Activated CD4-positive, CD25-positive, alpha-beta regulatory T cell treated with anti-CD3 and anti-CD28 coated beads, Interleukin-2, amount 50 U/mL, for 72 hours (primary cell): ENCODE measurements at places on chromosomes 11 and 22.

DNA sequence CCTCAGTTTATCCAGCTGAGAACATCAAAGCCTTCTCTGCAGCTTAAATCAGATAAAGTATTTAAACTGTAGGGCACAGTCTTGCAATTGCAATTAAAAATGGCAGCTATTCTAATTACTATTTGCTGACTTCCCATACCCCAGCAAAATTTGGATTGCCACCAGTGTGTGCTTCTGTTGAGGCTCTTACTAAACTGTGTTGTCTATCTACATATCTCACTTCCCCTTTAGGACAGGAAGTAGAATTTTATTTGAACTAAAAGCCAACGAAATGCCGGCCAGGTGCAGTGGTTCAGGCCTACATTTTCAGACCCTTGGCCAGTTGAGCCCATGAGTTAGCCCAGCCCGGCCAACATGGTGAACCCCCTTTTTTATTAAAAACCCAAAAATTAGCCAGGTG lies 7.1 kb downstream of the SAA4 start:
- DNase-seq: no peak

DNA sequence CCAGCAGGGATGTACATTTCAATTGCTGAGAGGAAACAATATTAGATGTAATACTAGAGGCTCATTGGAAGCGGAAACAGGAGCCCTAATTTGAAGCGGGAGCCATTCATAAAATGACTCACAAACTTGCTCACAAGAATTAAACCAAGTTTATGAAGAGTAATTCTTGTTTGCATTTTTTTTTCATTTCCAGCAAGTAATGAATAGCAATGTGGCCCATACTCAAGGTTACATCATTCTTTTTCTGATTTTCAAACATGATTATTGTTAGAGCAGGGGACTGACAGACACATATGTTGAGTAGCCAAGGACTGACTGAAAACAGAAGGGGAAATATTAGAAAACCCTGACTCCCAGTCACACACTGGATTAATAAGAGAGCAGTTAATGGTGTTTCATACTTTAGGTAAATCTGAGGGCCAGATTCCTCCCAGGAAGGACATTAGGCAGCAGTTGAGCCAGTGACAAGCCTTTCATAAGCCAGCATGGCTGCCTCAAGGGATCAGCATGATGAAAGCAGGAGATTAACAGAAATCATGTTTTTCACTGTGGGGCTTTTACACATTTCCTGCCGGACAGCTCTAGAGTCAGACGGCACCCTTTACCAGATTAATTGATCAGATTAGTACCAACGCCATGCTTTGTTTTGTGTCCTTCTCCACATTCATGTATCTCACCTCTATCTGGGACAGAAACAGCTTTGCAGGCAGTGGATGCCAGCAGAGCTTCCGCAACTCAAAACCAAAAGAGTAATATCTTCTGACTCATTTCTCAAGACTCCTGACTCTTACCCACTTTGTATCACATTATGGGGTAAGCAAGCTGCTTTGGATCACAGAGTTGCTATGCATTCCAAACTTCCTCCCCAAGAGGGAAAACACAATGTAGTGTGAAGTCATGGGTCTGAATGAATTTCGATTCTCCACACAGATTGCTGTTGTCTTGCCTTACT lies 831.6 kb downstream of the KCNA4 start:
- DNase-seq: no peak

DNA sequence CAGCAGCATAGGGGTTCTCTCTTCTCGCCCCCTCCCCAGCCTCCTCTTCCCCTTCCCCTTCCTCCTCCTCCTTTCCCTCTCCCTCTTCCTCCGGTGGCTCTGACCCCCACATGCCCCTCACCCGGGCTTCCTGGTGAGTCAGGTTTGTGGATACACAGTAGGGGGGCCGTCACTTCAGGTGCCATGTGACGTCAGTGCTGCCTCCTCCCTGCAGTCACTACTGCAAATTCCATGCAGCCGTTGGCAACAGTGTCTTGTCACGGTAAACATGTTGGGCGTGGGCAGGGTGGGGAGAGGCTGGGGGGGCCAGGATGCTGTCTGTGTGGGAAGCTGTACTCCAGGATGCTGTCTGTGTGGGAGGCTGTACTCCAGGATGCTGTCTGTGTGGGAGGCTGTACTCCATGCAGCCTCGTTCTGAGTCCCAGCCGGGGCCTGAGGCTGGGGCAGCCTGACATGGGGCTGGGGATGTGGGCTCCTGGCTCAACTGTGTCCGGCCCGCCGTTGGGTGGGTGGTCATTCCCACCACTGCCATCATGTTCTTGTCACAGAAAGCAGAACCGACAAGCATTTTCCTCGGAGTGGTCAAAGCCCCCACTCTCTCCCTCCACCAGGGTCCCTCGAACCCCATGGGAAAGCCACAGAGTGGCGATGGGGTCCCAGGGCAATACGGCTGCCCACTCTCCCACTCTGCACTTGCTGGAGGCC lies 2.4 kb upstream of the MUC2 start:
- DNase-seq: peak; percentile 27

GRCh38 chr22:37932821-37933578 lies 20.4 kb downstream of the C22orf23 start:
- DNase-seq: no peak

- no peak for DNase-seq
Observed at GRCh38 chr11:44243595-44244343, 66.2 kb downstream of the ALX4 start.

- DNase-seq: peak; percentile 68
Observed at GRCh38 chr22:26658671-26659478, 1.5 kb downstream of the MIAT start.

DNA sequence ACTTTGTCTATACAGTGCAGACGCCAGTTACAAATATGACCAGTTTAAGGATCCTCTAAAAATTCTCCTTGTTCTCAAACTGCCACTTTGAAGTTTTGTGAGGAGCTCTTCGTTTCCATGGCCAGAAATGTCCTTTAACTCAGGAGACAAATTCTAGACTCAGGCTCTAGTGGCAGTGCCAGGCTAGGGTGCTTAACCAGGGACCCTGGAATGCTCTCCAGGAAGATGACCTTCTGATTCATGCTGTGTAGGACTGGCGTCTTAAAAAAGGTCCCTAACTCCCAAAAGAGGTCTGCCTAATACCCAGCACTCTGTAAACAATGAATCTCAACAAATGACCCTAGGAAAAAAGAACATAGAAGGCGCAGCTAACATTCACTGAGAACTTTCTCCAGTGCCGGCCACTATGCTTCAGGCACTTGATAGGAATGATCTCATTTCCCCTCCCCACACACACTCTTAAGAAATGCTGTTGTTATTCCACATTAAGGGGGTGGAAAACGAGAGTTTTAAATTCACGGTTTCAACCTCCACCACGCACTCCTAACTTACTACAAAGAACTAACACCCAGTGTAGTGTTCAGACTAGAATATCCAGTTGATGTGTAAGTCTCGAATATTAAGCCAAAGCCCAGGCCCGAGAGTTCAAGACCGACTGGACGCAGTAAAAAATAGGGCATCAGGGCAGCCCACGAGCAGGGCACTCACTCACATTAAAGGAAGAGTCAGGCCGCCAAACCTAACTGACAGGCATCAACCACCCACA lies 747 bp downstream of the NXF1 start:
- no peak for DNase-seq

DNA sequence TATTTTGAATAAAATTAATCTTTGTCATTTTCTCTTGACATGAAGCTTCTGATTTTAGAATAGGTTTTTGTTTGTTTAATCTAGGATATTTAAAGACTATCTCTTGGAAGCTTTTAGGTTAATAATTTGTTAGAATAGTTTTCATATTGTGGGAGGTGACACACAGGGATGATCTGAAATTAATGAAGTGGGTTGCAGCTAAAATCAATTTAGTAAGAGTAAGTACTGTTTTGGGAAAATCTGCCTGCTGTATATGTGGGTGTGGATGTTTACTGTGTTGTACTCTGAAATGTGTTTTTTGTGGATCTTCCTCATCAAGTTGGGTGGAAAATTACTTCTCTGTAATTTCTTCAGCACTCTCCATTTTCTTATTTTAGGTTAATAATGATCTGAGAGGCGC lies 67.3 kb downstream of the BID start:
- DNase-seq: no peak

DNA sequence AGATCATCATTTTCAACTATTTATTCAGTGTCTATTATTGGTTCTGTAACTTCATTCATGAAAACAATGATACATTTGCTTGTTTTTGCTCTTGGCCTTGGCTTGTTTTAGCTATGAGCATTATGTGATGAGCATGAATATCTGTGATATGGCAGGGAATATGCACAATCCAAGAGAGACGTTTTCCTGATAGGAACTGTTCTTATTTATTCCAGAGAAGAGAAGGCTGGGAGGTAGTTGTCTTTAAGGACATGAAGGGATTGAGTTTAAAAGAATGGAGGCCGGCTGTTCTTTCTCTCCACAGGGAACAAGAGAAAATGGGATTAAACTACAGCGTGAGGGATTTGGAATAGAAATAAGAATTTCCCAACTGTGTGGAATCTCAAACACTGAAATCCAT lies 30.3 kb downstream of the BLID start:
- no peak for DNase-seq

DNA sequence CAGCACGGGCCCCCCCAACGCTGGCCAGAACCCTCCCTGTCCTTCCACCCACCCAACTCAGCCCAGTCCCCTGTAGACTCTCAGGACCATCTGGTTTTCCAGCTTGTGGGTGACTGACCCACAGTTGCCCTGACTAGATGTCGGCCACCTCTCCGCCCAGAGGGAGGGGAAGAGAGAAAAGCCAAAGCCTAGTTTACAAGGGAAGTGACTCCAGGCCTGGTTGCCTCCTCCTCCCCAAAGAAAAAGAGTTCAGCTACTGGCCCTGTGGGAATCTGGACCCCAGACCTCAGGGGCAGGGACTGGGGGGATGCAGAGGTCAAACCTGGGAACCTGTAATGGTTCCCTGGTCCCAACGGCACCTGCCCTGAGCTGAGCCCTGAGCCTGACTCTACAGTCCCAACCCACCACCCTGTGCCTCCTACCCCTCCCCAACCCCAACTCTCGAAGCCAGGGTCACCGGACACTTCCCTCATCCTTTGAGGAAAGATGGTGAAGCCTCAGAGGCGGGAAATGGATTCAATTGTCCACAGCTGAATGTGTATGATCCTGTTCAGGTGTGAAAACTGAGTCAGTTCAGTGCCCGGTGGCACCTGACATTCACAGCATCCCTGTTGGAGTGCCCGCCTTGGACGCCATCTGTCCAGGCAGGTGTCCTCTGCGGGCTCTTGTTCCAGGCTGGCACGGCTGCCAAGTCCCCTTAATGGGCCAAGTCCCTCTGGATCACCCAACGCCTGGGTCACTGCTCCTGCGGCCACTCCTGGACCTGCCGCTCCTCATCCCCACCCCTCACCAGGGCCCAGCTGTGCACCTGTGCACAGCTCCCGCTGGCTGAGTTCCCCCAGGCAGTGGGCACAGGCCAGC lies 21.0 kb upstream of the WNT7B start:
- DNase-seq: no peak

DNA sequence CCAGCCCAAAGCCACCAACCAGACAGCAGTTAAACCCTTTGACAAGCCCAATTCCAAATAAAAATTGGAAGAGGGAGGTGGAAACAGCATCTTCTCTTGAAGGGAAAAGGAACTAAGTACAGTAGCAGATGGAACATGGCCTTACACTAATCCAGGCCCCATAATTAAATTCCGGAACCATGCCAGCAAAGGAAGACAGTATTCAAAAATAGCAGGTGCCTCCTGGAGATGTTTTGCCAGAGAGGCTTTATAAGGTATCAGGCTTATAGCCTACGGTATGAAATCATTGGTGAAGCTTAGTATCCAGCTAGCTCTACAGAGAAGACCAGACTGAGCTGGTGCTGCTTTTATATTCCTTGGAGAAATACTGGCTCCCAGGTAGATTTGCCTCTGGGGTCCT lies 344.1 kb upstream of the API5 start:
- no peak for DNase-seq

DNA sequence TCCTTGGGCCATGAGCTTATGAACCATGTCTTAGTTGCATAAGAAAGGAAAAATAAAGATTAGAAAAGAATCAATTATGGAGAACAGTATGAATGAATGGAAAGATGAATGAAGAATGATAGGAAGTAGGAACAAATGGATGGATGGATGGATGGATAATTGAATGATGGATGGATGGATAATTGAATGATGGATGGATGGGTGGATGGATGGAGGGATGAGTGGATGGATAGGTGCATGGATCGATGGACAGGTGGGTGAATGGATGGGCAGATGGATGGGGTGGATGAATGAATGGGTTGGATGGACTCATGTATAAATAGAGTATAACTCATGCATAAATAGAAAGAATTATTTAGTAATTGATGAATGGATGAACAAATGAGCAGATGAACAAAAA lies 7.2 kb downstream of the LSP1 start:
- no peak for DNase-seq

DNA sequence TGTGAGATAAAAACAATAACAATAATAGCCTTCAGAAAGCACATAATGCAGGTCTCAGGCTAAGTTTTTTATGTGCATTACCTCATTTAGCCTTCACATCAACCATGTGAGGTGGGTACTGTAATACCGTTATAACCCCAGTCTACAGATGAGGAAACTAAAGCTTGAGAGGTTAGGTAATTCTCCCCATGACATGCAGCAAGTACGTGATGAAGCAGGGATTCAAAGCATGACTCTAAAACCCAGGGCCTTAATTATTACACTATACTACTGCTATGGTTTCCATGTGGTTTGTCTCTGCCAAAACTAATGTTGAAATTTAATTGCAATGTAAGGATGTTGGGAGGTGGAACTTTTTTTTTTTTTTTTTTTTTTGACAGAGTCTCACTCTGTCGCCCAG lies 37.7 kb upstream of the FDX1 start:
- no peak for DNase-seq

DNA sequence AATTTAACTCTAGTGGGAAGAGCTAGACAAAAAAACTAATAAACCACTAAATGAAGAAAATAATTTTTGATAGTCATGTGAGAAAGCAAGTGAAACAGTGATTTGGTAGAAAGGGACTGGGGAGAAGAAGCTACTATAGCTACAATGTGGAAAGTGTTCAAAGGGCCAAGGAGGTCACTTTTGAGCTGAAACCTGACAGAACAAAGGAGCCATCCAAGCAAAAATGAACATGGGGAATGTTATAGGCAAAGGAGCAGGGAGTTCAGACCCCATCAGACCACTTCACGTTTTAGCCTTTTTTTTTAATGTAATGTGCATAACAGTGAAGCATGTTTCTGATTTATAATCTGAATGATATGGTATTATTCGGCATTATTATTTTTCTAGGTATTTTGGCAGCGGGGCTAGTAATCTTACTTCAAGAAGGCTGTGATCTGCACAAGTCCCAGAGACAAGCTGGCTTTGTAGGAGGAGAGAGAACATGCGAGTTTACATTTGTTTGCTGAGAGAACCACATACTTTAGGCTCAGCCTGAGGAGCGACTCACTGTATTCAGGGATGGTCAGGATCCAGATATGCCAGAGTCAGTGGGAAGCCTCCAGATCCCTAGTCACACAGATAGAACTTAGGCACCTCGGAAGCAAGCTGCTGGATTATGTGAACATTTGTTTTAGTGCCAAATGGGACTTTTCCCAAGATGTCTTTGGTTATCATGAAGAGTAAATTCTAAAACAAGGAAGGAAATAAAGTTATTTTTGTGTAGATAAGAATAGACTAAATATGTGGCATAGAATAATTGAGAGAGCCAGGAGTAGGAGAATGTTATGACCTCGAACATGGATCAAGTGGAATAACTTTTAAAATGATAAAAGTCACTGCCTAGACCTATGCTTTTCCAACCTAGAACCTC lies 118.6 kb downstream of the TRIM44 start:
- DNase-seq: no peak
